Cardiac septum (tissue), 1 donor: ENCODE measurements at places on chromosomes 1 and 21. TPM values are rescaled to one million over a fixed set of nuclear protein-coding genes. Genes with fewer than 3 reads are reported as not detected.

GBP6 gene
- not detected for total RNA-seq

SYT2 gene
- total RNA-seq, result not detected

- no peak for DNase-seq
These were observed 14.8 kb downstream of the PI4KB start for GRCh38 chr1:151312411-151312810.

GRCh38 chr1:241639623-241640148 is 483 bp downstream of the CHML start:
- DNase-seq, result no peak

DNA sequence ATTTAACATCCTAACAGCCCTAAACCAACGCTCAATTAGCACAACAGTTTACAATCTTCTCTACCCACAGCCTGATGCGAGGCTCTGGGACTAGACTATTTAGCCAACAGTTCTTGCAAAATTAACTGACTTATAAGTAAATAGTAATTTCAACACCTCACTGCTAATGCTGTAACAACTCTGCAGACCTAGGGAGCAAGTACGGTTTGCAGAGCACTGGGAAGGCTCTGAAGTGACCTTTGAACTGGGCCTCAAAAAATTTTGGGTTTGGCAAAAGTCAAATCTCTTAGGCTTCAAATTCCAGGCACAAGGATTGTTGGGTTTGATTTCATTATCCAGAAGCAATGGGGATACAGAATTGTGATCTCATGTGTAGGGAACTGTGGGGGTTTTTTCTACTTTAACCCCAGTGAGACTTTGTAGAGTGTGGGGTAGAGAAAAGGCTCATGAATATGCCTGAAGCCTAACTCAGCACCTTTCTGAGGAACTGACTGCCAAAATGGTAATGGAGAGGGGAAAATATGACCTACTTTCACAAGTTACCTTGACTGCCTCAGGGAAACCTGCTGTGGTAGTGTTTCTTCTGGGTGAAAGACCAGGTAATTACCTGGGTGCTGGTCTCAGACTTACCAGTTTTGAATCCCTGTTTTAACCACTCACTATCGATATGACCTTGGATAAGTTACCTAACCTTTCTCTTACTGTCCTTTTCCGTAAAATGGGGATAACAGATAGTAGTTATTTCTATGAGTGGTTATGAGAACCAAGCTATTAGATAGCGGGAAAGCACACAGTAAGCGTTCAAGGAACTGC is 889 bp upstream of the TXLNA start:
- DNase-seq, result no peak

- no peak for DNase-seq
These were observed 27.0 kb downstream of the PLPP3 start for GRCh38 chr1:56552349-56552748.

GRCh38 chr1:22248746-22249145 is 105.8 kb upstream of the WNT4 start:
- no peak for DNase-seq

- no peak for DNase-seq
These were observed 14.0 kb downstream of the PPIE start for GRCh38 chr1:39752703-39753102.

DNA sequence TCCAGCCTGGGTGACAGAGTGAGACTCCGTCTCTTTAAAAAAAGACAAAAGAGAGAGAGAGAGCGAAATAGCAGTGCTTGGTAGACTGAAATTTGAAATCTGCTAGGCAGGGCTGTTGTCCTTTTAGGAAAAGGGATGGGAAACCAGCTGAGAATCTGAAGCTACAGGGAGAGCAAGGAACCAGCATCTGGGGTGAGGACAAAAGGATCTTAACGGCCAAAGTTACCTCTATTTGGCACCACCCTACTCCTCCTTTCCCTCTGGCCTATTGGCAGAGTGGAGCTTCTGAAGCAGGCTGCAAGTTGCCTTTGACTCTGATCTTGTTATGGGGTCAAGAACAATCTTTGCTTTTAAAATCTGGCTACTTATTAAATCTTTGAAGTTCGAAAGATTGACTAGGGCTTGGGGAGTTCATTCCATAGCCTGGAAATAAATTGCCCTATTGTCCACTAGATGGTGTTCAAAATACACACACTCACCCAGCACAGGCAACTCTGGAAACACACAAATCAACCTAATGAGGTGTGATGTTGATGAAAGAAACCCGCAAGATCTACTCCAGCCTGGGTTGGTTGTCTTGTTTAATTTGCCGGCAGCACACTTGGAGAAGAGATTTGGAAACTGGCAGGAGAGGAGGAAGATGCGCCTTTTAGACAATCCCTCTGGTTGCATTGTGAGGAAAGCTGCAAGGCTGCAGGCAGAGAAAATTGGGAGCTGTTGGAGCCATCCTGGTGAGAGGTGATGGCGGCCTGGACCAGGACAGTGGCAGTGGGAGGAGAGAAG is 16.5 kb upstream of the PARP1 start:
- DNase-seq, result no peak

GRCh38 chr1:88060112-88060673 is 623.9 kb upstream of the PKN2 start:
- no peak for DNase-seq

- DNase-seq, result no peak
These were observed 107.6 kb upstream of the TLR5 start for GRCh38 chr1:223250632-223251015.

DNA sequence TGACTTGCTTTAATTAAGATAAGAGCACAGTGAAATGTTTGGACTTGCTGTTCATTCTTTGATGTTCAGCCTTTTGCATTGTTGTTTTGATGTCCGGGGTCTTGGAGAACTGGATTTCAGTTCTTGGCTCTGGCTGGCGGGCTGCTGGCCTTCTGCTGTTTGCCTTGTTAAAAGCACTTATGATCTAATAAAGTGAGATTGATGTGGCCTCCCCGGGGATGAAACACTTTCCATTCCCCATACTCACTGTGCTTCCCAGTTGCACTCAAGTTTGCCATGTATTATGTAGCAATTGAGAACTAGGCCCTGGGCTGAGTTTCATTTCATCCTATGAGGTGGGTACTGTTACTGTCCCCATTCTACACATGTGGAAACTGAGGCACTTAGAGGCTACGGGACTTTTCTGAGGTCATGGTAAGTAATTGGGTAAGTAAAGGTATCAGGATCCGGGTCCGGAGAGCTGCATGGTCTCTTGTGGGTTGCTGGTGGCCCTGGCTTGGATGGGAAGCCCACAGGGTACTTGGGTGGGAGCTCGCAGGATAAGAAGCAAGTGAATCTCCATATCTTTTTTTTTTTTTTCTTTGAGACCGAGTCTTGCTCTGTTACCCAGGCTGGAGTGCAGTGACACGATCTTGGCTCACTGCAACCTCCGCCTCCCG is 127.7 kb upstream of the ZBTB40 start:
- no peak for DNase-seq

- DNase-seq, result no peak
These were observed 2.9 kb downstream of the ARNT start for GRCh38 chr1:150873521-150873920.
